ENCODE measurements at places on chromosomes 1 and 21.

GRCh38 chr1:21693732-21694131 is 24.6 kb upstream of the RAP1GAP start:
- DNase-seq = no peak

DNA sequence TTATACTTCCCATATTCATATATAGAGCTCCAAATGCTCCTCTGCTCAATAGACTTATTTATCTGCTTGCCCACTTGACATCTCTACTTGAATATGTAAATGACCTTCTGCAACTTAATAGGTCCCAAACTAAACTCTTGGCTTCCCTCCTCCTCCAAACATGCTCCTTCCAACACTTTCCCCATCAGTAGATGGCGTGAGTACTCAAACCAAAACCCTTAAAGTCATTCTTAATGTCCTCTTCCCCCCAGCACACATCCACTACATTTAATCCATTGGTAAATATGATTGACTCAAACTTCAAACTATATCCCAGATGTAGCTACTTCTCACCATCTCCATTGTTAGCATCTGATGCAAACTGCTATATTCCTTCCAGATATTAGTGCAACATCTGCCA is 48.5 kb upstream of the PBX1 start:
- no peak for DNase-seq

DNA sequence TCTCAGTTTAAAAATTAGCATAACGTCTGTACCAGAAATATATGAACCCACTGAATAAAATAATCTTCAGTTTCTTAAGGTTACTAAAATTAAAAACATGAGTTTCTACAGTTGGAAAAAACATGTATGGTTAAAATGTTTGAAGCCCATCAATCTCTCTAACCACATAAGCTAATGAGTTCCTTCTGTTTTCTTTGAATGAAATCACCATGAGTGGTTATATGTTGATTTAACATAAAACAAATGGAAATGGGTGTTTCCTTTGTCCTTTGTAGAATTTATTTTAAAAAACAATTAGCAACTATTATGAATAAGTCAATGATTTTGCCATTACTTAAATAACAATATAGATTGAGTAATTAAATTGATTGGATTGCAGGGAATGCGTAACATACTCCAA is 3.0 kb upstream of the ADGRL2 start:
- DNase-seq = no peak

- no peak for DNase-seq
Observed at GRCh38 chr21:34112316-34113033, 39.1 kb downstream of the MRPS6 start.

DNA sequence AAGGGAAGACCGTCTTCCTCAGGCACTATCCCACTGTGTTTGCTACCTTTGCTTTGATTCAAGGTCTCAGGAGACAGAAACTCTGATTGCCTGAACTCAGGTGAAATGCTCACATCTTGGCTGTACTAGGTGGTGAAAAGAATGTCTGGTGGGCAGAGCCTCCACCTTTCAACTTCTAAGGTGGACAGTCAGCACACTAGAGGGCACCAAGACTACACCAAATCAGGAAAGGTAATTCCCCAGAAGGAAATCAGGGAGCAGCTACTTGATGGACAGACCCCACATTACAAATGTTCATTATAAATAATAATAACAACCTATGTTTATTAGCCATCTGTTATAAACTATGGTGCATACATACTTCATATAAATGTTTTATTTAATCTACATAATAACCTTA is 220.9 kb downstream of the ATG4C start:
- no peak for DNase-seq

DNA sequence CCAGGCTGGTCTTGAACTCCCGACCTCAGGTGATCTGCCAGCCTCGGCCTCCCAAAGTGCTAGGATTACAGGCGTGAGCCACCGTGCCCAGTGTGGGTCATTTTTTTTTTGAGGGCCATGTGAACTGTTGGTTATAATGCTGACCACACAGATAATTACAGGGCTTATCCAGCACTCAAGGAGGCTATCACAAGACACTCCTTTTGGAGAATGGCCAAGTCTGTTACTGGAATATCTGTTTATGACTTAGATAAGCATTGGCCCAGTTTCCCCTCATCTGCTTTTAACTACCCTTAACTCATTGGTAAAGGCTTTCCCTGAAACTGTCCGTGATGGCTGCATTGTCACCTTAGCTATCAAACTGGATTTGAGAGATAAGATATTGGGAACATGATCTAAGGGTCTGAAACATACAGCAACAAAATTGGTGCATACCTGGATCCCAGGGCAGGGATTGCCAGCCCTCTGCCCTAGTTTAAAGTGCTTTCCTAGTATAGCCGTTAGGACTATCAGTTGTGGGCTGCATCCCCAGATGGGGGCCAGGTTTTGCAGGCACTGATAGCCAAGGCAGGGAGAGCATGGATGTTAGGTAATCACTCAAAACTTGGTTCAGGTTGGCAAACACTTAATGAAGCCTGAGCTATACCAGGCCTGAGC is 15.6 kb downstream of the SZT2 start:
- no peak for DNase-seq
